ENCODE measurements at places on chromosomes 3 and 15. TPM values are rescaled to one million over a fixed set of nuclear protein-coding genes. Genes with fewer than 3 reads are reported as not detected.
A peak's percentile ranks its signal among the peaks of the same experiment; 100 is the strongest.

DNA sequence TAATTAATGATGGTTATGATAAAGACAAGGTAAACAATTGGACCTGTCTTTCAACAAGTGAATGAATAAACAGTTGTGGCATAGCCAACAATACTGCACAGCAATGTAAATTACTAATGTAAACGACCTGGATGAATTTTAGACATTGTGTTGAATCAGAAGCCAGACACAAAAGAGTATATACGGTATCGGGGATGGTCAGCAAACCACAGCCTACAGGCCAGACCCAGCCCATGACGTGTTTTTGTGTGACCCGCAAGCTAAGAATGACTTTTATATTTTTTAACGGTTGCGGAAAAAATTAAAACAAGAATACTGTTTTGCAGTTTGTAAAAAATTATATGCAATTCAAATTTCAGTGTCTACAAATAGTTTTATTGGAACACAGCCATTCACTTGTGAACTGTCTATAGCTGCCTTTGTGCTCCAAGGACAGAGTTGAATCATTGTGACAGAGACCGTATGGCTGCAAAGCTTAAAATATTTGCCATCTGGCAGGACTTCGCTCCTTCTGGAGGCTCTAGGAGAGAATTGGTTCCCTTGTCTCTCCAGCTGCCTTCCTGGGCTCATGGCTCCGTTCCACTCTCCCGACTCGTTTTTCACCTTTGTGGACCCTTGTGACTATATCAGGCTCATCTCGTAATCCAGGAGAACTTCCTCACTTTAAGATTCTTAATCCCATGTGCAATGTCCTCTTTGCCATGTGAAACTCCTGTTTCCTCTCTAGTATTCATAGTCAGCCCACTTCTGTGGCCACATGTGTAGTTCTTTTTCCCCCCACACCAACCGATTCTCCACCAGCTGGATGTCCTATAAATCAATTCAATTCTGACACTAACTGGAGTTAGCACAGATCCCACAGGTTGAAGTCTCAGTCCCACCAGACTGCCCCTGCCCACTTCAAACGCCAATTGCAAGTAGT is 72.7 kb downstream of the CMTM8 start:
- DNase-seq = no peak

DNA sequence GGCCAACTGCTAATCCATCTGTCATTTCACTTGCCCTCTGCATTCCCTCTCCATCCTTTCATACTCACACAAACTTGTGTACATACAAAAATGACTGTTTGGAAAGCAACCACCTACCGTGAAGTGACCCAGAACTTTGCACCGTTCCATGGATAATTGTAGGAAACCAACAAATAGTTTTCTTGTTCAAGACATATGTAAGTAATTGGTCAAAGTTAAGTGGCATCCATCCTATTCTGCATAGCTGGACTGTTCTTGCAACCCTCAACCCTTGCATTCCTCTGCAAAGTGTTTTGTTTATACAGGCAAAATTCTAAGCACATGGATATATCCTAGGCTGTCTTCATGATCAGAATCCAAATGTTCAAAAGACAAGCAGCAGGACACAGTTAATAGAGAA is 592.5 kb downstream of the MECOM start:
- DNase-seq = no peak

- DNase-seq = no peak
Measured at GRCh38 chr3:122665226-122665786, 15.3 kb upstream of the PARP14 start.

- no peak for DNase-seq
Measured at GRCh38 chr3:169410430-169410829, 253.1 kb downstream of the MECOM start.

DNA sequence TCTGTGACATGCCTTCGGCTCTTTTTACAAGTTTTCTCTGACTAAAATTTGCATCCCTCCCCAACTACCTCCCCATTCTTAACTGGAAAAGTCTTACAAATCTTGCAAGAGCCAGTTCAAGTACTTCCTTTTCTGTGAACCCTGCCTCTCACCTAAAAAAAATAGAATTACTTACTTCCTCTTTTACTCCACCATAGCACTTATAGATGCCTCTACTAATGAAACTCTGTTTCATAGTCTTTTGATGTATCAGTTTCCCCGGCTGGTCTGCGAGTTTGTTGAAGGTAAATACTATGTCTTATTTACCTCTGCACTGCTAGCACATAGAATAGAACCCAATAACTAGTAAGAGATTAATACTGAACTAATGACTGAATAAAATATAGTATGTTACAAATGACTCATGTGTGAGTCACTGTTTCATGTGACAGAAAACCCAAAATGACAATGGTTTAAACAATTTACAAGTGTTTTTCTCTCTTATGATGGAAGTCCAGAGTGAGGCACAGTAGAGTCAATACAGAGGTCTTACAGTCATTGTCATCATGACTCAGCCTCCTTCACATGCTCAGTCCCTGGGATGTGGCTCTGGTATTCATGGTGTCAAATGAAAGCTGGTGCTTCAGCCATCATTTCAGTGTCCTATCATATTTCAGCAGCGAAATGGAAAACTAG is 393.5 kb downstream of the RSL24D1 start:
- DNase-seq = no peak

DNA sequence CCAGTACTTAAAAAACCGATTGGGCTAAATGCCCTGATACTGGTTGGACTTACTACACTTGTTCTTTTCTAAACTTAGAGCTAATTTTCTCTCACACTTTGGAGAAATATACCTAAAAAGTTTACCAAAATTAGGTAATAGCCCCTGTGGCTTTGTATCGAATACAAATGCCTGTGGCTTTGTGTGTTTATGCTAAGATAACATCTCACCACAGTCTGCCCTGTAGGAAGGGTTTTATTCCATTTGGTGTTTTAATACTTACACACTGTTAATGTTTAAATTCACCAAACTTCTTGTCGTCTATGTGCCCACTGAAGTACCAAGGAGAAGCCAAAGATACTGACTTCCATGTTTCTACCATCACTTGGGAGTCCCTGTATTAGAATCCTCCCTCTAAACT is 66.4 kb downstream of the BCHE start:
- no peak for DNase-seq

DNA sequence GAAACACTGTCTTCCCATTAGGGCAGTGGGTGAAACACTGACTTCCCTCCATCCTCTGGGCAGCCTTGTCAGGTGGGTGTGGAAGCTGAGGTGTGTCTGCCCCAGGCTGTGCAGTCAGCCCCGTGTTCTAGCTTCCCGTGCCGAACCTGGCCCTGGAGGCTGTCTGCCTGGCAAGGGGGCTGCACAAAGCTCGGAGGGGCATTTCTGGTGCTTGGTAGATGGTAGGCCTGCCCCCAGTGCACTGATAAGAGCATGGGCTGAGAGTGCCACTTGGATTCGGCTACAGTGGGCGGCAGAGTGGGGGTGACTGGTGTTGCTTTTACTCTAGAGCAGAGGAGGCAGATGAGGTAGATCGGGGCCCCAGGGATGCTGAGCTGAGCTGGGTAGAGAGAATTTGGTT is 21.3 kb downstream of the IGF1R start:
- DNase-seq = no peak

DNA sequence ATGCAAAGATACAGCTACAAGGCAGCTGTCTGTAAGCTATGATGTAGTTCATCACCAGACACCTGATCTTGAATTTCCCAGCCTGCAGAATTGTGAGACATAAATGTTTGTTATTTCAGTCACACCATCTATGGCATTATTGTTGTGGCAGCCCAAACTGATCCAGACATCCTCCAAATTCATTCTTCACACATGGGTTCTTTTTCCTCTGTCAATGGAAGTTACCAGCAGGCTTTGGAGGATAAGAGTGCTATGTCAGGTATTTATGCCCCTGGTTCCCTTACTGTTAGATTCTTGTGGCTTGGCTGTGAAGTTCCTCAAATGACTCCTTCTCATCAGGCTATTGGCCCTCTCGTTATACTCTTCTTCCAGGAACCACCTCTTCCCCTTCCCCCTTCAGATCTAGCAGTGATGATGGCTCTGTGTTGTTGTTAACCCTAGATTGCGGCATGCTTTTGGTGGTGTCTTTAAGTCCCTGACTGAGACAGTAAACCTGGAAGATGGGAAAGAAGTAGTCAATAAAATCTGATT is 91.0 kb upstream of the CHMP2B start:
- DNase-seq = no peak

DNA sequence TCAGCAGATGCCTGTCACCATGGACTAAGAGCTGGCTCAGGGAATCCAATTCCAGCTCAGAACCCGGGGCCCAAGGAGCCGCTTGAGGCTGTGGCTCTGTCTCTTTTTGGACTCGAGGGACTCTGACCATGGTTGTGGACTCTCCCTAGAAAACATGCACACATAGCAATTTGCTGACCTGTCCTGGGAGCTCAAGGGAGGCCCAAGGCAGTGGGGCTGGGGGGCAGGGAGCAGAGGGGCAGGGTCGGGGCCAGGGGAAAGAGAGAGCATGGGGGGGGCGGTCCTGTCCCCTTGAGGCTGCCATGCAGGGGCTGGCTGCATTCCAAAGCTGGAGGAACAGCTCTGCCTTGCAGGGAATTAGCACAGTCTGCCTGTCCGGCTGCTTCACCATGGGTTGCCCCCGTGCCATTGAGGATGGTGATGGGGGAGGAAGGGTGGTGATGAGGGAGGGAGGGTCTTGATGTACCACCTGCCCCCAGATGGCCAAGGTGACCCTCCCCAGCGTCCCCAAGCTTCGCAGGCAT is 190.1 kb downstream of the GOLGA6L6 start:
- DNase-seq = peak; percentile 80

- DNase-seq = no peak
Measured at GRCh38 chr15:77097921-77098320, 27.0 kb upstream of the TSPAN3 start.

DNA sequence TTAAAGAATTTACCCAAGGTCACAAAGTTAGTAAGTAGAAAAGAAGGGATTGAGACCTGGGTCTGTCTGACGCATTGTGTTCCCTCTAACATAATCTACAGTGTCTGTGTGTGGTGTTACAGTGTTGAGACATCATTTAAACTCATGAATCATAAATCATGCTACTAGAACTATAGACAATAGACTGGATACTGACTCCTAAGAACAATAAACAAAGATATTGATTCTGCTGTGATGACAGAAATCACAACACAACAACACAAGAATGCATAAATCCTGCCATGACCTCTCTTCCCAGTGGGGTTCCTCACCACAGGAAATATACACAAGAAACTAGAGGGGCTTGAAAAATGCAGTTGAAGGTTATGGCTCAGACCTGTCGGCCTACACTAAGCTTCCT is 44.3 kb downstream of the TRIM69 start:
- no peak for DNase-seq

GRCh38 chr3:194223951-194224350 is 88.0 kb downstream of the HES1 start:
- no peak for DNase-seq

DNA sequence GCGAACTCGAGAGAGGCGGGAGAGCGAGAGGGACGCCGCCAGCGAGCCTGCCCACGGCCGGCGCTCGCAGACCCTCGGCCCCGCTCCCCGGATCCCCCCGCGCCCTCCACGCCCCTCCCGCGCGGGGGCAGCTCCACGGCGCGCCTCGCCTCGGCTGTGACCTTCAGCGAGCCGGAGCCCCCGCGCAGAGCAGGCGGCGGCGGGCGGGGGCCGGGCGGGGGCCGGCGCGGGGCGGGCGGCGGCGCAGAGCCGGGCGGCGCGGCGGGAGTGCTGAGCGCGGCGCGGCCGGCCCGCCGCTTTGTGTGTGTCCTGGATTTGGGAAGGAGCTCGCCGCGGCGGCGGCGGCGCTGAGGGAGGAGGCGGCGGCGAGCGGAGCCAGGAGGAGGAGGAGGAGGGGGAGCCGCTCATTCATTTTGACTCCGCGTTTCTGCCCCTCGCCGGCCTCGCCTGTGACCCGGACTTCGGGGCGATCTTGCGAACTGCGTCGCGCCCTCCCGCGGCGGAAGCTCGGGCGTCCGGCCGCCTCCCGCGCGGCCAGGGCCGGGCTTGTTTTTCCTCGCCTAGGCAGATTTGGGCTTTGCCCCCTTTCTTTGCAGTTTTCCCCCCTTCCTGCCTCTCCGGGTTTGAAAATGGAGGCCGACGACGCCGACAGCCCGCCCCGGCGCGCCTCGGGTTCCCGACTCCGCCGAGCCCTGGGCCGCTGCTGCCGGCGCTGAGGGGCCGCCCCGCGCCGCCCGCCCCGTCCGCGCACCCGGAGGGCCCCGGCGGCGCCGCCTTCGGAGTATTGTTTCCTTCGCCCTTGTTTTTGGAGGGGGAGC is 524 bp downstream of the IGF1R start:
- DNase-seq = no peak

- no peak for DNase-seq
Measured at GRCh38 chr3:172404237-172404962, 43.9 kb downstream of the GHSR start.

DNA sequence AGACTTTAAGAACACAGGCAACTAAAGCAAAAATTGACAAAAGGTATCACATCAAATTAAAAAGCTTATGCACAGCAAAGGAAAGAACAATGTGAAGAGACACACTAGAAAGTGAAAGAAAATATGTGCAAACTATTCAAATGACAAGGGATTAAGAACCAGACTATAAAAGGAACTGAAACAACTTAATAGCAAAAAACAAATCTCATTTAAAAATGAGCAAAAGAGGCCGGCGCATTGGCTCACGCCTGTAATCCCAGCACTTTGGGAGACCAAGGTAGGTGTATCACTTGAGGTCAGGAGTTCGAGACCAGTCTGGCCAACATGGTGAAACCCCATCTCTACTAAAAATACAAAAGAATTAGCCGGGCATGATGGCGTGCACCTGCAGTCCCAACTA is 14.4 kb downstream of the NGLY1 start:
- DNase-seq = no peak

- no peak for DNase-seq
Measured at GRCh38 chr3:72009851-72010443, 225.0 kb upstream of the PROK2 start.

- no peak for DNase-seq
Measured at GRCh38 chr3:12235691-12236090, 53.2 kb upstream of the PPARG start.

GRCh38 chr15:49155834-49156627 is 632 bp upstream of the COPS2 start:
- no peak for DNase-seq

DNA sequence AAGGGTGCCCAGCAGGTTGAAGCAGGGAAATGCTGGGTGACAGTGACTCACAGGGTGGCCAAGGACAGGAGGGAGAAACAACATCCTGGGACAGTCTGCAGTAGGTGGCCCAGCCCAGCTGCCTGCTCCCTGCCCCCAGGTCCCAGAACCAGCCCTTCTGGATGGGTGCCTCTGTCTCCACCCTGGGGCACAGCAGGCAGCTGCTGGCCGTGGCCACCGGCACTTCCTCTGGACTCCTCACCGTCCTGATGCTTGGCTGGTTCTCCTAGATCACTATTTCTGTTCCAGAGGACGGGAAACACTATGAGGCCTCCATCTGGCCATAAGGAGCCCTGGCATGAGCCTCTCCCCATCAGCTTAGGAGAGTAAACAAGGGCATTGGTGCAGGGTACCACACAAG is 258.9 kb downstream of the XXYLT1 start:
- no peak for DNase-seq

GRCh38 chr3:186417791-186418190 is 55.8 kb upstream of the DGKG start:
- DNase-seq = no peak

The CLDN18 gene
- not detected for total RNA-seq

The STRIT1 gene
- total RNA-seq = not detected

The CA12 gene
- total RNA-seq = 330 TPM

The DYNLT2B gene
- total RNA-seq = 9.5 TPM

The CIDEC gene
- total RNA-seq = 34.7 TPM

The NANOGP8 gene
- 2.1 TPM for total RNA-seq

The LYZL4 gene
- not detected for total RNA-seq

The DNAJA4 gene
- total RNA-seq = 57.8 TPM

The SERINC4 gene
- not detected for total RNA-seq

The OR5K2 gene
- total RNA-seq = not detected
